ENCODE measurements at places on chromosomes 1 and 21.

DNA sequence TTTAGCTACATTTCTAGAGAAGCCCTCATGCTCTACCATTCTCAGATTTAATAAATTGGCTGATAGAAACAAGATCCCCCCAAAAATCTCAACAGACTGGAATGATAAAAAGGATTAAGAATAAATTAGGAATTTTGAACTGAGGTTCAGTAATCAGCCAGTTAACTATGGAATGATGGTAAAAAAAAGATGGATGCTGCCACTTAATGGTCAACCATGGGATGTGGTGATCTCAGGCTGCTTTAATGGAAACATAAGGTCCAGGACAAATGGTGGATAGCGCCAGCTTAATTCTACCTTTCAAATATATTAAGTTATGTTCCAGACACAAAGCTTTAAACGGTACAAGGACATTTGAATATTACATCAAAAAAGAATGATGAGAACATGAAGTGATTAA, 49.9 kb downstream of the CCN1 start:
- DNase-seq = no peak

- DNase-seq = no peak
Observed at GRCh38 chr1:9852410-9853248, 28.9 kb upstream of the CLSTN1 start.

DNA sequence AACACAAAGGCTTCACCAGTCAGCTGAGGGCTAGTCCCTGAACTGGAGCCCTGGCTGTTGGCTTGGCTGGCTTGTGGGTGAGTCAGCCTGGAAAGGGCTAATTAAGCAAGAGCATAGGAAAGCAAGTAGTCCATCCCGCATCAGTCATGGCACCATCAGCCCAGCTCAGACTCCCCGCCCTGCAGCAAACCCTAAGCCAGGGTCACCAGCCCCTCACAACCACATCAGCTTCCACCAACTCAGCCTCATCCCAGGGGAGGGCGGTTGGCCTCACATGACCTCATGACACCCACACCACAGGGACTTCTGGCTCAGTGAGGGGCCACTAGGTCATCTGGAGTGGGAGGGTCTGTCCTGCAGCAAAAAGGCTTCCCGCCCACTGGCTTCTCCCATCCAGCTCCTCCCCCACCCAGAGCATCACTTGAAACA, 7.0 kb upstream of the SPATC1L start:
- DNase-seq = no peak

GRCh38 chr1:204493145-204493983, 1.2 kb downstream of the PIK3C2B start:
- DNase-seq = no peak

GRCh38 chr1:14180738-14181137, 417.7 kb upstream of the KAZN start:
- no peak for DNase-seq

- no peak for DNase-seq
Observed at GRCh38 chr1:103514920-103515503, 10.5 kb upstream of the RNPC3 start.

- no peak for DNase-seq
Observed at GRCh38 chr21:46152927-46153246, 2.5 kb downstream of the FTCD start.

DNA sequence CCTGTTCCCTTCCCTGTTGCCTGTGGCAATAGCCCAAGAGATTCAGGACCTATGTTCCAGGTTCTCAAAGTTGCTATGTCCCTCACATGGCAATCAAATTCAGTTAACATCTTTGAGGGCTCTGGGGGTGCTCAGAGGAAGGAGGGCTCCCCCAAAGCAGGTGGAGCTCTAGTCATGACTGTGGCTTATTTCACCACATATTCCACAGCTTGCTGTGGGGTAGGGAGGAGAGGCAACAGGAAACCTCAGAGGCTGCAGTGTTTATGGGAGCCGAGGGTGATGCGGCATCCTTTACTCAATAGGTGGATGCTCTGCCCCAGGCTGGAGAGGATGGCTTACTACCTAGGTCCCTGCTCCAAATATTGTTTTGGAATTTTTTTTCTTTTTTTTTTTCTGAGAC, 1.2 kb upstream of the MKNK1 start:
- no peak for DNase-seq

- no peak for DNase-seq
Observed at GRCh38 chr21:42499444-42500112, 3.6 kb upstream of the RSPH1 start.

DNA sequence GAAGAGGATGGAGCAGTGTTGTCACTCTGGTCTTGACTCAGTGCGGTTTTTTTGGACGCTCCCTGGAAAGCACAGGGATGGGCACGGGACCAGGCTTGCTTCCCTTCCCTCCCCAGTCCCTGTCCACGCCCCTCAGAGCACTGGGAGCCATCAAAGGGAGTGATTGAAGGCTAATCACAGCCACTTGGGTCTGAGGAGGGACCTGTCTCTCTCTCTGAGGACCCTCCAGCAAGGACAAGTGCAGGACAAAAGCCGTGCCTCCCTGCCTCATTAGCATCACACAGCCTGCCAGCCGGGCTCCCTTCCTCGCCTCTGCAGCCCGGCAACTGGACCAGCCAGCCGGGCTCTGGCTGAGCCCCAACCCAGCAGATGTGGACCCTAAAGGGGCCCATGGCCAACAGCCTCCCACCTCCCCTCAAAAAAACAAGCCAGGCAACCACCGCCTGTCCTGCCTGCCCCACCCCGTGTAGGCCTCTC, 18.6 kb upstream of the PDZK1IP1 start:
- no peak for DNase-seq

GRCh38 chr1:20867062-20867461, 80.0 kb upstream of the HP1BP3 start:
- no peak for DNase-seq

- no peak for DNase-seq
Observed at GRCh38 chr1:1240822-1241587, 5.5 kb downstream of the C1QTNF12 start.

- no peak for DNase-seq
Observed at GRCh38 chr1:43586136-43586731, 55.6 kb downstream of the PTPRF start.

GRCh38 chr1:168974611-168975010, 131.9 kb upstream of the ATP1B1 start:
- DNase-seq = no peak

DNA sequence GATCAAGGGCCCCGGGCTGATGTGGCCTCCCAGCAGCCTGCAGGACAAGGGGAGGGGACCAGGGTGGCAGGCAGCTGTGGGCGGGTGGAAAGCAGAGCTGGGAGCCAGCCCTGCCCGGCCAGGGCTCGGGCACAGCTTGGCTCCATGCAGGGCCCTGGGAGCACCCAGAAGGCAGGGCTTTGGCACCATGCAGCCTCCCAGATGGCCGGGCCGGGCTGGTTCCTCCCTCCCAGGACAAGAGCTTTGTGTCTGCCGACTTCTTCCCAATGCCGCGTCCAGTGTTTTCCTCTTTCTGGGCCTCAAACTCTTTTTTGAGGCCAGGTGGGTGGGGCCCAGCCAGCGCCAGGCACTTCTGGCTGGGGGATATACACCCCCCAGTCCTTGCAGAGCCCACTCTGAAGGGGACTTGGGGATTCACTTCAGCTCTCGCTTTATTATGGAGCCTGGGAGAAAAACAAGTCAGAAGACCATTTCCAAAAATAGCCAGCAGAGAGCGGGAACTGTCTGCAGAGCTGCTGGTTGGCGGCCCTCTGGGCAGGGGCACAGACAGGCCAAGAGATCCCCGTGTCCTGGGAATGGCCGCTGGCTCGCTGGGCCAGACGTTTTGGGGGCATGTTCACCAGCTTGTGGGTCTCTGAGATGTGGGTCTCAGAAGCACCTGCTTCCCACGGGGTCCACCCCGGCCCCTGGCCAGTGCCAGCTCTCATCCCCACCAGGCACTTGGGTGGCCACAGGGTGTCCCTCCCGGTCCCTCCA, 103.8 kb upstream of the ARHGEF16 start:
- DNase-seq = no peak

- DNase-seq = no peak
Observed at GRCh38 chr1:66752000-66752592, at the start of gene DYNLT5. Gene DYNLT5, plus strand, starts transcription at chr1:66752459. Its CDS starts 2,200 bp downstream, at chr1:66754659.

- no peak for DNase-seq
Observed at GRCh38 chr21:37546949-37547614, 180.5 kb downstream of the DYRK1A start.

- no peak for DNase-seq
Observed at GRCh38 chr1:112866151-112866550, 89.8 kb downstream of the SLC16A1 start.

DNA sequence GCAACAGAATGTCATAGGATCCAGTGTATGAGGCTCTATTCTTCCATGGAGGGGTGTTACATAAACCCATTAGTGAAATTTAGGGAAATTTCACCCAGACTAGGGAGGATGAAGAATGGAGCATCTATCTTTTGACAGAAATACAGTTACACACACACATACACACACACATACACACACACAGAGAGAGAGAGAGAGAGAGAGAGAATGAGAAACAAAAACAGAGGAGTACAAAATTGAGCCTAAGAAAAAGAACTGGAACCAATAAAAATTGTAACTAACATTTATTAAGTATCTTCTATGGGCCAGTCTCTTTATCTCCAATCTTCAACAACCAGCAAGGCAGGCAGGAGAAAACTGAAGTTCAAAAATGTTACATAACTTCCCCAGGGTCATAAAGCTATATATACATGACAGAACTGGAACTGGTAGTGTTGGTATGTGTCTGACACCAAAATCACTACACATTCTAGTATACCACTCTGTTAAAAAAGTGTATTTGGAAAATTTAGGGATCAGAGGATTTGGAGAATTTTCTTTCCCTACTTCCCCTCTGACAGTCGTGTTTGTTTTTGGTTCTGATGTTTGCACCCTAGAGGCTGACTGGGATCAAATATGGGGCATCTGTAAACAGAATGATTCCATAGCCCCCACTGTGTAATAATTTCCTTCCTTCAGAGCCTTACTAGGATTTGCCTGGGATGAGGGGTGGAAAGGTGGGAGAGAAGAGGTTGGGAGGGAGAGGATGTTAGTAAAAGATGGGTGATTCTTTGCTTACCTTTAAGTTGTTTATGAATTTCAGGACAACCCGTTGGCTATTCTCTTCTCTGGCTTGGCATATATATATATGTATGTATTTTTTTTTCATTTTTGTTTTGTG, 1.0 kb upstream of the ZFYVE9 start:
- DNase-seq = no peak

GRCh38 chr1:41466146-41466545, 18.3 kb downstream of the EDN2 start:
- no peak for DNase-seq

GRCh38 chr1:119564548-119564947, 57.5 kb downstream of the HSD3B1 start:
- no peak for DNase-seq

DNA sequence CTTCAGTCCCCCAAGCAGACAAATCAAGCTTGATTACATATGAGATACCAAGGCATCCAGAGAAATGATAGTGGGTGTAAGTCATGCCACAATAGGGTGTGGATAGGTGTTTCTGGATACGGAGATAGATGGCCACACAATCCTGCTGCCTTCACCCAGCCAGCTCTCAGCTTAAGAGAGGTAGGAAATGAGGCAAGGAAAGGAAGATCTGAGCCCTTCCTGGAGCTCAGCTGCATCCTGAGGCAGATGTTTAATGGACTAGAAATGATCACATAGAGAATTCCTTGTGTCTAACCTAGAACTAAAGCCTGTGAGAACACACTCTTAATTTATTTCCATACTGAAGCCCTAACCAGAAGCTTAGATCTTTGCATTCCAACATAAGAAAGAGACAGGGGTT, 210.3 kb downstream of the ST6GALNAC3 start:
- DNase-seq = no peak

DNA sequence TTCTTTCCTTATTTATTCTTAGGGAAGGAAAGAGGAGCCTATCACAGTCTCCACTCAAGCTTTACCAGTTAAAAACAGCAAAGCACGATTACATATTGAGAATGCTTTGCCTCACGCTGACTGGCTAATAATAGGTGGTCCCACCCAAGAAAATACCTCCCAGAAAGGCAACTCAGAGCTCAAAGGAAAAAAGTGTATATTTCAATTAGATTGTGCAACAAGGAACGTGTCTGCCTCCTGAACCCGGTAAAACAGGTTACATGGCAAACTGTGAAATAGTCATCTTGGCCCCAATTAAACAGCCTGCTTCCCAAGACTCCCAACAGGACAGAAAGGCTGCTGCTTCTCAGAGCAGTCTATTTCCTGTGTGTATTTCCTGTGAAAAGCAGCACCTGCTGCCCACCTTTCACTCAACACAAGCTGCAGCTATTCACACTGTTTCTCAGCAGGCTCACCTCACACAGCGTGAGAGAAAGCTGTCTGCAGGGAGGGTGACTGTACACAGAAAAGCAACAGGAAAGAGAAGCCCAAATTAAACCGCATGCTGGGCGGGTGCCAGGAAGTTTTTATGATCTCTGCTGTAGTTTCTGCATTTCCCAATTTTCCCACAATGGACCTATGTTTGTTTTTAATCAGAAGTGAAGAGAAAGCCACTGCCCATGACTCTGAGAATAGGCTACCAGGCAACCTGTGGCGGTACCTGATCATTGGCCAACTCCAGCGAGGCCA, 44.0 kb downstream of the URB1 start:
- no peak for DNase-seq

DNA sequence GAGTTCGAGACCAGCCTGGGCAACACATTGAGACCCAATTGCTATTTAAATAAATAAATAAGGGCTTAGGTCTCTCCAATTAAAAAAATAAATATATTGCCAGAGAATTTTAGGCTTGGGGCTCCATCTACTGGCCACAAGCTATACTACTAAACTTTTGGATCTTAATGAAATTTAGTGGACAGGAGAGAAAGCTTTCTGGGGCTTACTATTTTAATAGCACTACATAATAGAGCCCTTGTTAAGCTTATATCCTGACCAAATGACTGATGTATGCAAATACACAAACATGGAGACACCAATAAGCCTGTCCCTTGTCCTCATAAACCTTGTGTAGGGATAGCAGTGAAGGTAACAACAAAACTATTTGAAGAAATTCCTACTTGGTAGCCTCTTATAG, 18.4 kb downstream of the CCT3 start:
- DNase-seq = peak; percentile 11

GRCh38 chr1:230812568-230812967, 55.8 kb downstream of the C1orf198 start:
- no peak for DNase-seq

GRCh38 chr21:42474043-42474831, 21.8 kb downstream of the RSPH1 start:
- no peak for DNase-seq

- no peak for DNase-seq
Observed at GRCh38 chr1:108877348-108878159, 769 bp downstream of the GPSM2 start.

DNA sequence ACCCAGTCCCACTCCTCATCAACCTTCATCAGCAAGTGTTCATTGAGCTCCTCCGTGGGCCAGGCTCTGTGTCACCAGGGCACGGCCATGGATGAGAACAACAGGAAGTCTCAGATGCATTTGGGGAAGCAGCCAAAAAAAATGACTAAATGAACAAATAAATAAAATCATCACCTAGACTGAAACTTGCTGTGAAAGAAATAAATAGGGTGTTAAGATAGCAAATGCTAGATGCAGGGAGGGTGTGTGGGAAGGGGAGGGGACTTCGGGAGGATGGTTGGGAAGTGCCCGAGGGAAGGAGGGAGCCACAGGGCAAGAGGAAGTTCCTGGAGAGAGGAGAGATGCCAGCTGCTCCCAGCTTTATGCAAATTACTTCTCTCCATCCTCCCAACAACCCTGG, 696.7 kb downstream of the PTPRU start:
- DNase-seq = no peak
